Esophagus squamous epithelium (tissue), 5 donors: ENCODE measurements at places on chromosomes 1 and 21.

DNA sequence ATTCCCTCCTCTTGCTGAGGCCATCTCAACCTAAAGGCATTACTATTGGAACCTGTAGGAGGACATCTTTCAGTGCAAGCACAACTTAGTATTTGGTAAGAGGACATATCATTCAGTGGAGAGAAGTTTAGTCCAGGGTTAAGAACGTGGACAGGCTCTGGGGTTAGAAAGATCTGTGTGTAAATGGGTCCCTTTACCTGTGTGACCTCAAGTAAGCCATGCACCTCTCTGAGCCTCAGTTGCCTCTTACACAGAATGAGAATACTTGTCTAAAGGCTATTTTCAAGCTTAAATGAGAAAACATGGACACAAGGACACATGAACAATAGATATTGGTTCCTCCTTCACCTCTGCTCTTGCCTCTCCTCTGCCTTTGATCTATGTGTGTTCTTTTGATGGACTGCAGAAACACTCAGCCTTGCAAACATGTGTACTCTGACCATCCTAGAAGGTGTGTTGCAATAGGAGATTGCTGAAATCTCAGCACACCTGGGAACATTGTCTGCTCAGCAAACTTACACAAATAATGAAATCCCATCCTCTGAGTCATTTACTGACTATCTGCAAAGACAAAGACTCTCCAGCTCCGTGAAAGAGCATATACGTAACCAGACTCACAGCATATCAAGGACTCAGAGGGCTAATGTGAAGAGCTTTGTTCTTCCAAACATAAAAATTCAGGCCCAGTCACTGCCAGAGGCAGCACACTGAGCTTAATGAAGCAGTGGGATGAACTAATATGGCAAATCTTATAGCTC lies 143.8 kb downstream of the DAB1 start:
- DNase-seq, result no peak

- DNase-seq, result no peak
These were observed 28.5 kb downstream of the KCND3 start for GRCh38 chr1:111961016-111961415.

DNA sequence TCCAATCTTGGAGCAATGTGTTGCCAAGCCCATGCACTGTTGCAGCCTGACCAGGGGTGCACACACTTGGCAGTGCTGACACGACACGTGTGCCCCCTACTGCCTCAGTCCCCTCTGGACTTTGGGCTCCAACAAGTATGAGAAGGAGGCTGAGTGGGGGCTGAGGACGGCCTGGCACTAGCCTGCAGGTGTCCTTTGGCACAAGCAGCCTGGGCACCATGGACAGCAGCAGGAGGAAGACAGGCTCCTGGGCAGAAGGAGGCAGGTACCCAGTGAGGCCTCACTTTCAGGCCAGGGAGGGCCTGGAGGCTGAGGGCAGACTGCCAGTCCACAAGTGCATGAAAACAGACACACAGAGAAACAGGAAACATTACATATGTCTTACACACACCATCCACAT lies 1702.9 kb upstream of the B3GALT2 start:
- no peak for DNase-seq

GRCh38 chr1:176479971-176480370 lies 17.0 kb downstream of the PAPPA2 start:
- DNase-seq, result no peak

- DNase-seq, result no peak
These were observed 5.5 kb downstream of the TNFRSF25 start for GRCh38 chr1:6460301-6461050.

DNA sequence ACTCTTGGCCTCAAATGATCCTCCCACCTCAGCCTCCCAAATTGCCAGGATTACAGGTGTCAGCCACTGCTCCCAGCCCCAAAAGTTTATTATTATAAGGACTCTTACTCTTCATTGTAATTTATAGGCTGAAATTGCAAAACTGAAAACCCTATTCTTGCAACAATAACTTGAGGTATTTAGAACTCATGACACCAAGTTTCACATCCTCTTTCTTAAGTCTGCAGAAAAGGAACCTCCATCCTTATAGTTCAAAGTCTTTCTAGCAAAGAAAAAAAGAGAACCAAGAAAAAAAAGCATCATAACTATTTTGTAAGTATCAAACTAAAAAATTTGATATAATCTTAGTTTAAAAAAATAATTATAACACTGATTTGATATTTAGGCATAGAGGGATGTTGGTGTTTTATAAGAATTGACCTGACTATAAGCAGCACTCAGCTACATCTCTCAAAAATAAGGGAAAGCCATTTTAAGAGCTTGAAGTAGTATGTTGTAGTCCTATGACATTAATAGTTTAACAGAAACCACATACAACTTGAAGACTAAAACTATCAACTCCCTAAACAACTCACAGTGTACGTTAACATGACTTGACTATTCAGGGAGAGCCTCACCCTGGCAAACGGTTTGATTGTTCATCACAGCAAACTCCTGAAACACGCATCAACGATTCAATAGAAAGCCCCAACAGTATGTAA lies 122.4 kb downstream of the AKT3 start:
- DNase-seq, result no peak

GRCh38 chr1:178739285-178740045 lies 14.4 kb downstream of the RALGPS2 start:
- DNase-seq, result no peak

DNA sequence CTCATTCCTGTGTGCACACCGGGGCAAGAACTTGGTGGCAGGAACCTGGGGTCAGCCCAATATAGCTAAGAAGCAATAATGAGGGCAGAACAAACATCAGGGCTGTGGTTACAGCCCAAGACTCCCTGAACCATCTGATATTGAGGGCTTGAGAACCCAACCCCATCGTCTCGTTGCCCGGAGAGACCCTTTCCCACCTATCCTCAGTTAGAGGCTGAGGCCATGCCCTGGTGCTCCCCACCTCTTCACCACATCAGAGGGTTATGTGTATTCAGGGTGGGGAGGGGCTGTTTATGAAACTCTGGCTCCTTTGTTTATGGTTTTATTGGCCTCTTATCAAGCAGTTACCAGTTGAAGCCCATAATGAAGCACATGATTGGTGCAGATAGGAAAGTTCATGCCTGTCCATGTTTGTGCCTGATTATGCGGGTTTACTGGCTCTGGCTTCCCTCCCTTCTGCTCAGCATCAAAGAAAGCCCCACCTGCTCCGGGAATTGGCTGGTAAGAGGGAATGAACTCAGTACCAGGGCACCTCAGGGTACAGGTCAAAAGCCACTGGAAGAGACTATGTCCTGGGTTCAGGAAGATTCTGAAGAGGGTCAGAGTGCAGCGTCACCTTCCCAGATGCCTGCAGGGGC lies 14.5 kb downstream of the NUAK2 start:
- DNase-seq, result no peak

DNA sequence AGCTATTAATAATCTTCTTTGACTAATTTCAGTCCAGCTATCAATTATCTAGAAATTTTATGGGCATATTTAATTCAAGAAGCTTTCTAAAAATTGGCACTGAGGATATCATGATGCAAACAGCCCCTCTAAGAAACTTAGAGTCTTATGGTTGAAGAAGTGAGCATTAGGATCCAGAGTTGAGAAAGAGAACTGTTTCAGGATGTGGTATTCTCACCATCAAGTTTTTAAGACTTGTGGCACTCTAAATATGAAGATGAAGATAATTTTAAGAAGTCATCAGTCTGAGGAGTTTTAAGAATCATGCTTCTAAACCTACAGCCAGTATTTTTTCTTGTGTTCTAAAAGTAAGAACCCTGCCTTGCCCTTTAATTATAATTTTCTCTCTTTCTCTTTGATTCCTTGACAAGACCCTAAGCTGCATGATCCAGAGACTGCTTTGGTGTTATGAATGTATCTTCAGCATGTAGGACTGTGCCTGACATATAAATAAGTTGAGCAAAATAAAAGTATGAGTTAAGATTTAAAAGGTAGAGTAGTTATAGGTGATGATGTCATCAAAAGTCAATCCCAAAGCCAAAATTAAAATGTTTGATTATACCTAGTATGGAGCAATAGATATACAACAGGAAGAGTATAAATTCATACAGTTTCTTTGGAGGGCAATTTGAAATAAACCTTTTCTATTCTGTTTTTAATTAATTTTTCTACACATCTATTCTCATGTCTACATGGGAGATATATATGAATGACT lies 39.1 kb downstream of the RPS6KC1 start:
- DNase-seq, result no peak

DNA sequence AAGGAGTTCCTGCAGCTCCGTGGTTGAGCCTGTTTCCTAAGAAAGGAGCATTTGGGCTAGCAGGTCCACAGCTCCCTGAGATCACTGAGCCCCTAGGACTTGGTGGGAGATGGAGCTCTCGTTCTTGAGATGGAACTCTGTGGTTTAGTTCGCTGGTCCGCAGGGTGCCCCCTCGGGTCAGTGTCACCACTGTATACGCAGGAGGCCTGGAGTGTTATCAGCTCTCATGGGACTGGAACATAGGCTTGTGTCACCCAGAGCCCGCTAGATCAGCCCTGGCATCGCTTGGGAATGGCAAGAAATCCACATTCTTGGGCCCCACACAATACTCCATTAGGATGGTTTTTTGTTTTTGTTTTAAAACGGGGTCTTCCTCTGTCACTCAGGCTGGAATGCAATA lies 3.6 kb downstream of the SNAP47 start:
- no peak for DNase-seq

DNA sequence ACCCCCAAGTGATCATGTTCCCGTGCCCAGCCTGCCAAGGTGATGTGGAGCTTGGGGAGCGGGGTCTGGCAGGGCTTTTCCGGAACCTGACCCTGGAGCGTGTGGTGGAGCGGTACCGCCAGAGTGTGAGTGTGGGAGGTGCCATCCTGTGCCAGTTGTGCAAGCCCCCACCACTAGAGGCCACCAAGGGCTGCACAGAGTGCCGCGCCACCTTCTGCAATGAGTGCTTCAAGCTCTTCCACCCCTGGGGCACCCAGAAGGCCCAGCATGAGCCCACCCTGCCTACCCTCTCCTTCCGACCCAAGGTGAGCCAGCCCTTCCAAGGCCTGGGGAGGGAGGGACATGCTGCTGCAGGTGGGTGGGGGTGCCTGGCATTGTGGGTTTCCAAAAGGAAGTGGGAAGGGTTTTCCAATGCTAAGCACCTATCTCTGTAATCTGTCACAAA lies 2.3 kb downstream of the TRIM46 start:
- DNase-seq, result no peak

DNA sequence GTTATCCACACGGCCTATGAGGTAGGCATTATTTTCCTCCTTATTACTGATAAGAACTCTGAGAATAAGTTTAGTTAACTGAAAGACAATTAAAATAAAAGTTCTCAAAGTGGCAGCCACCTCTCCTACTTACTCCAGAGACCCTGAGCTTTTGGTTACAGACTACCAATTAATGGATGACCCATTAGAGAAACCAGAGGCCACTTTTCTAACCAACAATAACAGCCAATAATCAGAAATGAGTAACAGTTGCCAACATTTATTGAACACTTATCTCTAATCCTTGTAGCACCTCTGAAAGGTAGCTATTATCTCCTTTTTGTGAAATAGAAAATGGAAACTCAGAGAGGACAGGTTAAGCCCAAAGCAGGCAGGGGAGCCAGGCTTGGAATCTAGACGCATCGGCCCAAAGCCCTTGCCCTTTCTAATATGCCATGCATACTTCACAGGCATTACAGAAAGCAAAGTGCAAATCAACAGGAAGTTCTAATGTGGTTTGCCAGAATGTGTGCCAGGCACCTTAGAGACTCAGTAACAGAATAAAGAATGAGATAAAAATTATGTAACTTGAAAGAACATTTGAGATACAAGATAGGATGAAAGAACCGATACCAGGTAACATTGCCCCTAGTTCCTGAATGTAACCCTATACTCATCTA lies 50.0 kb downstream of the BEND5 start:
- no peak for DNase-seq

GRCh38 chr1:172906778-172907592 lies 143.8 kb downstream of the TNFSF18 start:
- no peak for DNase-seq
